Activated CD8-positive, alpha-beta memory T cell treated with anti-CD3 and anti-CD28 coated beads for 48 hours (primary cell): ENCODE measurements at places on chromosomes 3 and 15.

- DNase-seq = no peak
Measured at GRCh38 chr3:126025862-126026261, 56.9 kb downstream of the ROPN1B start.

- no peak for DNase-seq
Measured at GRCh38 chr3:32373276-32373675, 18.4 kb upstream of the CMTM7 start.

DNA sequence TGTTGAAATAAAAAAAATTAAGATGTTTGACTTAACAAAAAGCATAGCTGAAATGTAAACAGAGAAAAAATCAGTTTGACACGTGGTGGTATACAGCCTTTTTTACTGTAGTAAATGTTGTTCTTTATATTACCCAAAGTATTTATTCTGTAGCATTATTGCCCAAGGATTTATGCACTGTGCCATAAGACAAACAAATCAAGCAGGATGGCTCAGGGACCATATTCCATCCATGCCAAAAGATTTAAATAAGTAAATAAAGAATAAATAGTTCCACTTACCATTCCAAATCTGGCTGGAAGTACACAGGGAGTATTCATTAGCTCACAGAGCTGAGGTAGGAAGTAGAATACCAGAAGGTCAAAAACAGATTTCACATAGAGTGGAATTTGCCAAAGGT, 666.7 kb upstream of the CADM2 start:
- DNase-seq = no peak

GRCh38 chr3:65871305-65872141, 167.2 kb downstream of the MAGI1 start:
- DNase-seq = no peak

GRCh38 chr3:66172394-66172793, 48.4 kb upstream of the SLC25A26 start:
- DNase-seq = no peak

DNA sequence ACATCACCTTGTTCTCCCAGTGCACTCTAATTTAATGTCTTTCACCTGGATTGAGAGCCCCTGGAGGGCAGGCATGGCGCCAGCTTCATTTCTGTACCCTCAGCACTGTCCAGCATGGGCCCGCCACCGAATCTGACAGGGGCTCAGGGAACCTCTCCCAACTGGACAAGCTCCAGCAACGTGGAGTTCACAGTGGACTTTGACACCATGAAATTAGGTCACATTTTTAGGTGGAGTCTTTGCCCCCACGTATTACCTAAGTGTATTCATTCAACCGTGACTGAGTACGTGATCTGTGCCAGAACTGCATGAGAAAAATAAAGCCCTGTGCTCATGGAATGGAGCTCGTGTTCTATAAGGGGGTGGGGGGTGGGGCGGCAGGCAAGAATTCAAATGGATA, 94.1 kb upstream of the ATP2B2 start:
- DNase-seq = no peak

DNA sequence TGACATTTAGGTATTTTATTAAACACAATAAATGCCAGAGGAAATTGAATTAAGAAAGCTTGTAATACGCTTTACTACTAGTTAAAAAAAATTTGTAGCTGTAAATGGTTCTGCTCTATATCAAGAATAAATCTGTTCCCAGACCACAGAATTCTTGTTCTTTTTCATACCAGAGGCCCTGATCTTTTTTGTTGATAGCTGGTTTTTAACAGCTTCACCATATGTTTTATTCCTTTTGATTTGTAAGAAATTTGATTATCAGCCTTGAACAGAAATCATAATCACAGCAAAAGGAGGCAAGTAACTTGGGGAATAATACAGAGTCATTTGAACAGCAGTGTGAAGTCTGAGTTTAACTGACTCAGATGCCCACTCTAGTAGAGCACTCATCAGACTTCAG, 202.7 kb downstream of the CNTN4 start:
- no peak for DNase-seq

- DNase-seq = no peak
Measured at GRCh38 chr3:45524565-45524964, 70.0 kb upstream of the LIMD1 start.
